CD4-positive, alpha-beta T cell treated with Interleukin-12 subunit alpha and Interleukin-12 subunit beta, for 1 hour (primary cell): ENCODE measurements at places on chromosomes 11 and 22.

- DNase-seq = no peak
Measured at GRCh38 chr22:46377525-46378425, 42.3 kb downstream of the TRMU start.

- no peak for DNase-seq
Measured at GRCh38 chr22:36739185-36739584, 35.6 kb upstream of the CACNG2 start.

DNA sequence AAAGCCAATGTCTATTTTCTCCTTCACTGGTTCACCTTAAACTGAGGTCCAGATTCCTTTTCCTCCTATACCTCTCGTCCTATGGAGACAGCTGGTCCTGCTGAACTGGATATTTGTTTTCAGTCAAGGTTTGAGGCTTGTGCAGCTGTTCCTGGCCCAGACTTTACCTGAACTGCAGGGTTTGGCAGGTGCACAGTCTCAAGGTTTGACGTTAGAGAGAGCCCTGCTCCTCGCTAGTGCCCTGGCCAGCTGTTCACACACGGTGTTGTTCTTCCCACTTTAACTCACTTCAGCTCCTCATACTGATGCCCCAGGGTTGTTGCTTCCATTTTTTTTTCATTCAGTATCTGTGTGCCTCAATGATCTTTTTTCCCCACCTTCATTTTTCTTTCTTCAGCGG lies 74.0 kb upstream of the TTC12 start:
- DNase-seq = no peak

- DNase-seq = no peak
Measured at GRCh38 chr11:133714471-133715375, 130.6 kb downstream of the SPATA19 start.

GRCh38 chr11:88555829-88556202 lies 218.3 kb upstream of the CTSC start:
- no peak for DNase-seq

- no peak for DNase-seq
Measured at GRCh38 chr11:7004482-7004881, 15.7 kb downstream of the ZNF214 start.

- DNase-seq = no peak
Measured at GRCh38 chr11:11349870-11350337, 3.1 kb downstream of the CSNK2A3 start.

DNA sequence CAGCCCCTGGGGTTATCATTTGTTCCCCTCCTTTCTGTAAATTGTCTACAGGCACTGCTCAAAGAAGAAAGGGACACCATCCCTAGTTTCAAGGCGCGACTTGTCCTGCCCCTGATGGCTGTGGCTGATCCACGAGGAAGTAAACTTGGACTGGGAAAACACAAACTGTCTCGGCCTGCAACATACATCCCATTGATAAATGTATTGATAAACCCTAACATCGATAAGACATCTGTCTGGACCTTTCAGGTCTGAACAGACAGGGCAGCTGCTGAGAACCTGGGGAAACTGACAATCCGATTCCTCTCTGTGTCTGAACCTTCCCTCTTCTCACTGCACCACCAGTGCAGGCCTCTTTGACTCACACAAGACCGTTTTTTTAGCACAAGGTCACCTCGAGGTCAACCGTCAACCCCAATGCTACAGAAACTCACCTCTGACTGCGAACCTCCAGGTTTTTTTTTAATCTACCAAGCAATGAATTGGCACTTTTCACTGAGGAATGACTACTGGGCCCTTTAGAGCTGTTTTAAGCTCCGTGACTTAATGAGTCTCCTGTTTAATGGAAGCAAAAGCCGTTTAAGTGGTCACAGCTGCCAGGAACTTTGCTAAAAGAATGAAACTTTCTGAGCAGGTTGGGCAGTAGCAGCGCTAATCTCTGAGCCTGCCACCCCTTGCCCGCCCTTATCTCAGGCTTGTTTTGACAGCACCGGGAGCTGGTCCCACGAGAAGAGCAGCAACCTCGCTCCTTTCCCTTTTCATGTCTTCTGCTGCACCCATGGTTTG lies 203.8 kb upstream of the TMEM45B start:
- no peak for DNase-seq

DNA sequence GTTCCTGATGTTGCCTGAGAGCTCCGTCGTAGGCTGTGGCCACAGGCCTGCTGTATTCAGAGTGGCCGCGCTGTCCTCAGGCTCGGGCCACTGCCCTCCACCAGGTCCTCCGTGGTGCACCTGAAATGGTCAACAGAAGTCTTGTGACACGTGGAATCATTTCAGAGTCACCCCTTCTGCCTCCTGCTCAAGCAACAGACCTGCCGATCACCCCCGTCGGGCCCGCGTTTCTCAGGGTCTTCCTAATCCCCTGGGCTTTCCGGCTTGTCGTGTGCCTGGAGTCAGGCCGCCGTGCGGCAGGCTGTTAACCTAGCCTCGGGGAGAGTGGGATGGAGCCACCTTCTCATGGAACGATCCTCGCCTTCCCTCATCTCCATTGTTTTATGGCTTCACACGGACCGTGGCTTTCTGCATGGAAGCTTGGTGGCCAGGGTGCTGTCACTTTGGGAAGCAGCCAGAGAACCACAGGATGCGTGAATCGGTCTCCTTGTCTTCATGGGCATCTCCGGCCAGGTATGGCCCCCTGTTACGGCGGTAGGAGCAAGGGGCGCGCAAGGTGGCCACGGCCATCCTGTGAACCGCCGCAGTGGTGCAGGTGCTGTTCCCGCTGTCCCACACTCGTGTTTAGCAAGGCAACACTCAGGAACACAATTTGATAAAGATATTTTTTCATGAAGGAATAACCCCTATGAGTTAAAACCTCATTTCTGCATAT lies 24.1 kb downstream of the NADSYN1 start:
- DNase-seq = no peak

- no peak for DNase-seq
Measured at GRCh38 chr11:95531116-95531515, 258.5 kb downstream of the FAM76B start.

DNA sequence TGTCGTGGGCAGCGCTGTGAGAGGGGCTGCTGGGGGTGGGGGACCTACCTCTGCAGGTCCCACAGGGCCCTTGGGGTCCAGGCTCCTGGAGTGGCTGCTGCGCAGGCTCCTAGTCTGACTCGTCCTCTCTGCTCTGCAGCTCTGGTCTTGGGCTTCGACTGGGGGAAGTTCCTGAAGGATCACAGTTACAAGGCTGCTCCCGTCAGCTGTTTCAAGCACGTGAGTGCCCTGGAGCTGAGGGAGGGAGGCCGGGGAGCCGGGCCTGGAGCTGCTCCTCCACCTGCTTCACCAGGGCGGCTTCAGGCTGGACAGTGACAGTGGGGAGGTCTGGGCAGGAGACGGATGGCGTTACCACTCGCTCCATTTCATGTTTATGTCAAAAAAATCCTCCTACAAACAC lies 11.9 kb downstream of the L3MBTL2 start:
- no peak for DNase-seq

- no peak for DNase-seq
Measured at GRCh38 chr11:22192642-22193347, at the start of gene ANO5. TSS of gene ANO5 (plus strand) at chr11:22193085. CDS start at chr11:22193493, 408 bp downstream.

DNA sequence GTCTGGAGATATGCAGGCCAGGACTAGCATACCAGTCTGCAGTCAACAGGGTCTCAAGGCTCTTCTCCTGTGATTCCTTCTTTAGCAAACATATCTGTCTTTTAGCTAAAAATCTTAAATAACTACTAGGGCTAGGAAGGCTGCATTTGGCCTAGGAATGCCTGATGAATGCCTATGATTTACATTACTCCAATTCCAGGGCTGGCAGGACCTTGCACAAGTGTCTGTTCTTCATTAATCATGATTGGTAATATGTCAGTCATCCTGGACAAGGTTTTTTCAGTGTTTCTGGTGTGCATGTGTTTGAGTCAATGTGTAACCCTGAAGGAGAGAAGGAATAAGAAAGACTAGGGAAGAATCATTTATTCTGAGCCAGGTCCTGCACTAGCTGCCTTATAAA lies 280.5 kb upstream of the NARS2 start:
- no peak for DNase-seq

DNA sequence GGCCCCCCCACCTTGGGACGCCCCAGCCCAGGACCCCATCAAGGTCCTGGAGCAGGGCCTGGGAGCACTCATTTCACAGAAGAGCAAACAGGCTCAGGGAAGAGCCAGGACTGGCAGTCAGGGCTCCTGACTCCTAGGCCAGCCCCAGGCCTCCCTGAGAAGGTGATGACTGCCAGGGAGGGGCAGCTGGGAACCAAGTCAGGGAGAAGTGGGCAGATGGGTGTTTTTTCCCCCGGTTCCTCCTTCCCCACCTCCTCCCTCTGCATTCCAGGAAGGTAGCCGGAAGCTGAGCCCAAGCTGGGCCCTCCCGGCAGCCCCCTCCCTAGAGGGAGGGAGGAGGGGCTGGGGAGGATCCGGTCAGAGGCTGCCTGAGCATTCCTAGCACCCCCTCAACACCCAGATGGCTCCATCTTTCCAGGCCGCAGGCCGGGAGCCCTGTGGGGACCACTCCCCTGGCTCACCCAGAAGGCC lies 19.6 kb downstream of the MYRF start:
- DNase-seq = no peak

DNA sequence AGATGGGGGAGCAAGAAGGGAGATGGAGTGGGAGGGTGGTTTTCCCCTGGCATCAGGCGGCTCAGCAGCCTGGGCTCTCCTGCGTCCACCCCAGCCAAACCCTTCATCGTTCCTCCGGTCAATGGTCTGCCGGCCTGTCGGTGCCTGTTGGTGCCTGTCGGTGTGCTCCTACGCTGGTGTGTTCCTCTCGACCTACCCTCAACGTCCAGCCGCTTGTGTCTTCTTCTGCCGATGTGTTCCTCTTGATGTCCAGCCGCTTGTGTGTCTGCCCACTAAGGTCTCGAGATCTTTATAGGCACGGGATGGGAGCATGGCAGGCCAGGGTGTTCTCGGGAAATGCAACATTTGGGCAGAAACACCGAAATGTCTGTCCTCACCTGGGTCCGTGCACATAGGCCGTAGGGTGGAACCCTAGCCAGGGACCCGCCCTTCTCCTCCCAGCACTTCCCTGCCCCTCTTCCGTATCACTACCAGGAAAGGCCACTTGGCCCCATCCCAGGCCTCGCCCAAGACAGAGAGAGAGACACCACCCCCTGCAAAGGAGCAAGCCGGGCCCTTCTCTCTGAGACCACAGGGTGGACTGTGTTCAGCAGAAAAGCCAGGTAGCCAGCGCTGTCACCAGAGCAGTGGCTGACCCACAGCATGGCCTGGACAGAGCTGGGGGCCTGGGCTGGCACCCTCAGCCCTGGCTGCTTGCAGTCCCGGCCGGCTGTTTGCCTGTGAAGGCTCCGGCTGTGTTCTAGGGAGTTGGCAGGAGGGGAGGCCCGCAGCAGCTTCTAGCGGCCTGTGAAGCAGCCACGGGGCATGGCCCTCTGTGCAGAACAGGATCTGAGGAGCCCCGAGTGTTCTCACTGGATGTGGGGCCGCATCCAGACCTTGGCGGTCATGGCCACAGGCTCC lies 61.6 kb upstream of the KCNQ1OT1 start:
- no peak for DNase-seq

DNA sequence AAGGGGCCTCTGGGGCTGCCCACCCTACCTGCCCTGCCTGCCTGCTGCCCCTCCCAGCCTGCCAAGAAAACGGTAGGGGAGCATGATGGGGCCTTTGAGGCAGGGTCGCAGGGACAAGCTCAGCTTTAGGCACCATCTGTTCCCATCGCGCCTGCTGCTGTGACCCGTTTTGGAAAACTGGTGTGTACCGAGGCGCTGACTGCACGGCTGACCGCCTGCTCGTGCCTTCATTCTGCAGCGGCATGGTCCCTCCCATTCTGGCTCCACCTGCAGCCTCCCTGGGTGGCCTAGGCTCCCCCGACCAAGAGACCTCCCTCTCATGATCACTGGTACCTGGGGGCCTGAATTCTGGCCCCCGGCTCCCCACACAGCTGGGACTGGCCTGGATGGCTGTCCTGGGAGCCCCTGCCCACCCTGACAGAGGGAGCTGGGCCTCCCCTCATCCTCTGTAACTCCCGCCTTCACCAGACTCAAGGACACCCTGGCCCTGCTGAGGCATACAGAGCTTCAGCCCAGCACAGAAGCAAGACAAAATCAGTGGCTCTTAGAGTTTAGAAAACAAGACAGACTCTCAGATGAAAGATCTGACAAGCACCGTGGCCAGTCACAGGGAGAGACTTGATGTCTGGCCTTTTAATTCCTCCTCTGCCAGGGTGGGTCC lies 6.5 kb upstream of the MYRF start:
- no peak for DNase-seq

DNA sequence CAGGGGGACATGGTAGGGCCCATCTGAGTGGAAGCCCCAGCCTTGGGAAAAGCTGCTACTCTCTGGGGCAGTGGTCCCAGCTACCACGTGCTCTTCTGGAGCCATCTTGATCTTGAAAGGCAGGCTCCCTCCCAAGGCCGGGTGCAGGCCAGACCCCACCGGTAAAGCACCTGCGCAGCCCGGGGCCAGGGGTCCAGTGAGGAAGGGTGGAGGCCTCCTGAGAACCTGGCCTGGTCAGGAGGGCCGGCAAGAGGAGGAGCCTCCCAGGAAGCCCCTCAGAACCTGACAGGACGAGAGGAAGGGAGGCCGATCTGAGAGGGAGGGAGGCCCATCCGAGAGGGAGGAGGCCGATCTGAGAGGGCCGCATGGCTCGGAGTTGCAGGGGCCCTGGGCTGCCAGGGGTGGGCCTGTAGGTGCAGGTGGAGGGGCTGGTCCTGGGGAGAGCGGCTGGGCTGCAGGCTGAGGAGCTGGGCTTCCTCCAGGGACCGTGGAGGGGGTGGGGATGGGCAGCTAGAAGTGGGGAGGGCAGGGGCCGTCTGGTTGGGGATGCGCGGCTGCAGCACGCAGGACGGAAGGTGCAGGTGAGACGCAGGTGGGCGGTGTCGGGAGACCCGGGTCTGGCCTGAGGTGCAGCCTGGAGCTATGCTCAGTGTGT lies 529 bp downstream of the GRAMD4 start:
- no peak for DNase-seq

DNA sequence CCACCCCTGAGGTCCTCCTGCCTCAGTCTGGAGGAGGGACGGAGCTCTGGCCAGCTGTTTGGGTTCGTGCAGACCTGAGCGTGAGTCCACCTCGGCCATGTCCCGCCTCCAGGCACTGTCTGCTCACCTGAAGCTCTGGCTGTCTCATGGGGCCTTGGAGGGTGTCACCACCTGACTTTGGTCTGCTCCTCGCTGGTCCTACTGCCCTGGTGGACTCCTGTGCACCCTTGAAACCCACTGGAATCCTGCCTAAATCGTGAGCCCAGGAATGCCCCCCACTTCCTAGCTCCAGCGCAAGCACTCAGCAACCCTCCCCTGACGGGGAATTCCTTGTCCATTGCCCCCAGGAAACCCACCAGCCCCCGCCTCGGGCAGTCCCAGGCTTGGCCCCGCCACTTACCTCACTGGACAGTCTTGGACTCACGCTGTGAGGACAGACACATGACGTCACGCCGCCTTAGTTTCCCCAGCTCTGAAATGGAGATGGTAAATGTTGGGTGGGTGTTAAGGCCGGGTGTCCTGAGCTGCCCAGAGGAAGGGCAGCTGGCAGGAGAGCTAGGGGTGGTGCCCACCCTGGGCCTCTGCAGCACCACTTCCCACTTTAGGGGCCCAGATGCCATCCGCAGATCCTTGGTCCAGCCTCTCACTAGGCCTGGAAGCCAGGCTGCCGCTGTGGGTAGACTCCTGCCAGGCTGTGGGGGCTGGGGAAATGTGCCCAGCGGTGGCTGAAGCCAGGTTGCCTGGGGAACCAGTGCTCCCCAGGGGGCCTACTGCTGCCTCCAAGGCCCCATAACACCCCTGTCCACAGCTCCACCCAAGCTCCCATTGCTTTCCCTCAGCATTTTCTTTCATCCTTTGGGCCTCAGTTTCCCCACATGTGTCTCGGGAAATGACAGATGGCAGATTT lies 18.2 kb upstream of the TBX1 start:
- DNase-seq = no peak

GRCh38 chr11:12461516-12461915 lies 84.1 kb downstream of the PARVA start:
- DNase-seq = no peak
